ENCODE measurements at places on chromosomes 7 and 10.

- no peak for DNase-seq
Measured at GRCh38 chr10:59079386-59080226, 96.8 kb upstream of the PHYHIPL start.

- DNase-seq: no peak
Measured at GRCh38 chr7:68238204-68238805, 1241.7 kb downstream of the TYW1 start.

GRCh38 chr10:6379015-6379776 is 176.5 kb downstream of the PFKFB3 start:
- no peak for DNase-seq

DNA sequence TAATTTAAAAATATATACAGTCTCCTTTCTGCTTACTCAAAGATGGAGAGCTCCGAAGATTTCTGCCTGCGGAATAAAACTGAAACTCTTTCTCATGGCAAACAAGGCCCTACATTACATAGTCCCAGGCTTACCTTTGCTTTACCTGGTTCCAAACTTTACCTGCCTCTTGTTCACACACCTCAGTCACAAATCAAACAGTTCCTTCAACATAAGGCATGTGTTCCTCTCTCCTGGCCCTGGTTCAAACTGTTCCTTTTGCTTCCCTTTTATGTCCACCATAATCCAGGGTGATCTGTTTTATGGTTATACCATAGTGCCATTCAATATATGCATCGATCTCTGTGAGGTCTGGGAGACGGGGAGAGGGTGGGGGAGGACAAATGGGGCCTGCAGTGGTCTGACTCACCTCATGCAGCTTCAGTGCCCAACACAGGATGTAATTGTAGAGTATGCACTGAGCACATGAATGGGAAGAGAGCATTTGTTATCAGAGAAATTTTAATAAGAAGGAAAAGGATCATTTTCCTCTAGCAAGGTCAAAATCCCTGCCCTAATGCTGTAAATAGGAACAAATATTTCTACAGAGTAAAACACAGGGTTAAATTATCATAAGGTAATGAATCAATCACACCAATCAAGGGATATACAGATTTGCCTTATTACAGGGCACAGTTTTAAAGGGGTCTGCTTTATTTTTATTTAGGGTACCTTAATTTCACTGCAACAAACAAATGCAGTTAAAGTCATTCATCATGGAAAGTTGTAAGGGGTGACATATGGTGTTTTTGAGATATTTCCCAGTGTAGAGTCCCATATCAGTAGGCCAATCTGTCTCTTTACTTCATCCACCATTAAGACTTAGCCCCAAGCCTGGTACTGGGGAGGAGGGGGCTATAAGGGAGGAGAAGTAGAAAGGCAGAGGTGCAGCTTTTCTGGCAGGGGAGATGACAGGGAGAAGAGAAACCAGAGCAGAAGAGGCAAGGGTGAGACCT is 88.8 kb upstream of the PDE1C start:
- no peak for DNase-seq

DNA sequence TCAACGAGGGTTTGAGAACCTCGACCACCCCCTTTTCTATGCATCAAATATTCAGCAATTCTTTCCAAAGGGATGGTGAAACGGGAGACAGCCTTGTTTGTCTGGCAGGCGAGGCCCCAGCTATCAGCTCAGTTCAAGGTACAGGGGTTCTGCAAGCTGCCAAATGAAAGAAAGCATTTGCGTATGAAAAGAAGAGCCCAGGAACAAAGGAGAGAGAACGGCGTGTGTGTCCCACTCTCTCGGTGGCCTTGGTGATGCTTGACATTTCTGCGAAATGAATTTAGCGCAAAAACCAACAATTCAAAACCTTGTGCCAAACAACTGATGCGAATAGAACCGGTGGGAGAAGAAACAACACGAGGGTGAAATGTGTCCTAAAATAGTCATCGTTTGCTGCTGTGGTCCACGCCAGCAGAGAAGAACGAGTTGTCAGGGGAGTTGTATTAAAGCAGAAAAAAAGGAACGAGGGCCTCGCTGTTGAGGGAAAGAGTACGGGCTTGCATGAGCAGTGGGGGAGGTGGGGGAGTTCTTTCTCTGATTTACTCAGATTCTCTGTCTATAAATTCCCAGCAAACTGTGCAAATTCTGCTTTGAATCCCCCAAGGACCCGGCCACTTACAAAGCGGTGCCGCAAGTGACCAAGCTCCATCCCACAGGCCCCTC is 97.7 kb downstream of the TMEM130 start:
- DNase-seq: no peak

DNA sequence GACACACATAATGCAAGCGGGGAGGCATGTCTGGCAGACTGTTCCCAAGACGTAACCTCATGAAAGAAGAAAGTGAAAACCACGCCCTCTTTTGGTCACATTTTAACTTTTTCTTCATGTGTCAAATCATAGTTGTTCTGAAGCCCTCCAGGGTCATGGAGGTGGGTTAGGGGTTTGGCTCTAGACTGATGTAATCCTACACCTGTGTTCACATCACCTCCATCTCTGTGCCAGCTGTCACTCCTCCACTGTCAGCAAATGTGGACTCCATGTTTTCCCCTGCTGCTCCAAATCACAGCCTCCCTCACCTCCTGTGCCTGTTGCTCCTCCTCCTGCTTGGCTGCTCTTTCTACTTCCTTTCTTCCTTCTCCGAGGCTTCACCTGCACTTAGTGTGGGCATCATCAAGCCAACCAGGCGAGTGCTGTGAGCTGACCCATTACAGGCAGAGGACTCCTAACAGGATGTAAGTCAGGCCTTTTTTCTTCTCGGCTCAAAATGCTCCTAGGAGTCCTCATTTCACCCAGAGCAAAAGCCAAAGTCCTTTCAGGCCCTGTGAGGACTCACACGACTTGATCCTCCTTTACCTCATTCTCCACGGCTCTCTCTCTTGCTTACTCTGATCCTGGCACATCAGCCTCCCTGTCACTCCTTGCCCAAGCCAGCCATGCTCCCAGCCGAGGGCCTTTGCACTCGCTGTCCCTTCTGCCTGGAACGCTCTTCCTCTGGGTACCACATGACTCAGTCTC is 66.4 kb upstream of the IFRD1 start:
- DNase-seq: no peak

DNA sequence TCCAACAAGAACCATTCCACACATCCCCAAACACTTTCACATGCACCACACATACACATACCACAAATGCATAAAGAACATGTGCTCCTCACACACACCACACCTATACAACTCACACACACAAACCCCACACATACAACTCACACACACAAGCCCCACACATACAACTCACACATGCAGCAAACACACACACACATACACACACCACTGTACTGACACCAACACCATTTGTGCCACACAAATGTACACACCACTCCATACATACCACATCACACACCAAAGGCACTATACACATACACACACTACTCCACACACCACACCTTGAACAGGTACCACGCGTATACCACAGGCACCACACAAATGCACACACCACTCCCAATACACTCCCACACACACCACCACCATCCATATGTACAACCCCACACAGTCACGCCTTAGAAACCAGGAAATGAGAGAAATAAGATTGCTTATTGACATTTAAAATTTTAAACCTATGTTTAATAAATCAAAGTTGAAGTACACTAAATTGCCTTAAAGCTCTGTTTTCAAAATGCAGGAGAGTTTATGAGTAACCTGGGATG is 107.4 kb downstream of the ARL4A start:
- DNase-seq: no peak

DNA sequence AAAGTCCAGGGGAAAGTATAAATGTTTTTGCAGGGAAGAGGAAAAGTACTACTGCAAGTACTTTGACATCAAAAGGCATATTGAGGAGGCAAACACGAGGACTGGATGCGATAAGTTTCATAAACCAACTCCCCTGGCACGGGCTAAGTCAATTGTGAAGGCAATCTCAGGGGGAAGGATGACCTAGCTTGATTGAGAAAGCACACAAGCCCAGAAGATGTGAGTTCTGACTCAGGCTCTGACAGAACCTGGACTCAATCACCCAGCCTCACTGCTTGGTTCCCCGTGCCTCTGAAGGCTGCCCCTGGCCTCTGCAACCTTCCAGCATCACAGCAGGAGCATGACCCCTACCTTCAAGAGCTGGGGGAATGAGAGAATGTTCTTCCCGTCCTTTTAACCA is 93.2 kb upstream of the ZNF438 start:
- no peak for DNase-seq

GRCh38 chr10:61899069-61899531 is 2.4 kb upstream of the ARID5B start:
- DNase-seq: no peak

- DNase-seq: no peak
Measured at GRCh38 chr10:89363729-89364442, 14.0 kb upstream of the IFIT1B start.

DNA sequence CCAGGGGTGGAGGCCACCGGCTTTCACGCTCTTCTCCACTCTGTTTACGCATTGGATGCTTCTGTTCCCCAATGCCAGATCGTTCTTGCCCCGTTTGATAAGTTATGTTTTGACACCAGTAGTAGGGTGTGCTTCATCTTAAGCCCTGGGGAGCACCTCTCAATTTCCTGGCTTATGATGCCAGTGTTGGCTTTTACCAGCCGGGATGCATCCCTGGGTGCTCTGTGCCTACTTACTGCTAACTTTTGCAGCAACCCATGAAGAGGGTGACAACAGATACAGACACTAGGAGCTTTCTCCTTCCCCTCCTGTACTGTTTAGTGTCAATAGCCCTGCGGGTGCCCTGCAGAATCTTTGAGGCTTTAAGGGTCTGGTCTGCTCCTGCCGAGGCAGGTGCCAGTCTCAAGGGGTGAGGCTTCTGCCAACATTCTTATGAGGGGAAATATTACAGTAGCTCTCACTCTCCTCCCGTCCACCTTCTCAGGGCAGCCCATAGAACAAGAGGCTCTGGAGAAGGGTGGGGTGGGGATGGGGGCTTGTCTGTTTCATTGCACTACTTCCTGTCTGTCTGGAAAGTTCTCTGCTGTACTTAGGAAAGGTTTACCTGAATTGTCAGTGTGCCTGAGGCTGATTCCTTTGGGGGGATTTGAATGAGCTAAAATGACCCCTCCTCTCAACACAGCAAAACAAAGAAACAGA is 23.3 kb downstream of the ADCY1 start:
- DNase-seq: no peak

DNA sequence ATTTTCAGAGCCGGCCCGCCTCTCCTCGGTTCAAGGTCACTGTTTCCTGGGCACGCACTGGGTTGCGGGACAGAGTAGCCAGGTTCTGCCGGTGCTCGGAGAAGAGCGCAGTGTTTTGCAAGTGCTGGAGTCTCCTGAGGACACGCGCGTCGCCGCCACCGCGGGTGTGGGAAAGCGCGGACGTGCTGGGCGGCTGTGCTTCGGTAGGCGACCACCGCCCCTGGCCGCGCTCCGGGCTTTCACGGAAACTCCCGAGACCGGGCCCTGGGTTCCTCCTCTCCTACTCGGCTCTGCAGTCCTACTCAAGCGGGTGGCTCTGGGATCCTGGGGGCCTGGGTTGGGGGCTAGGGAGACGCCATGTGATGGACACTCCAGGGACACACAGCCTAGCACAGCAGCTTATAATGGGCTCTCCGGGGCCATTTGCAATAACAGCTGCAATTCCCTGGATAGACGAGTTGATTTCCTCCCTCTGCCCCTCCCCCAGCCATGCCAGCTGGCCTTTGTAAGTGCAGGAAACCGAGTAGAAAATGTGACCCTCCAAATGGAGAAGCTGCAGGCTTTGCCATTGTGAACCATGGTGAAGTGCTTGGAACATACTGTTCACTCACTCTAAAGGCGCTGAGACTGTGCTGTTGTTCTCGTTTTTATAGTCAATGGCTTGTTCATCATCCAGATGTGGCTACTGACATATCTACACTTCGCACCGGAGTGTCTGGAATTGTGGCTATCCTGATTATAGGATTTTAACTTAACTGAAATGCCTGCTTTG is 2.1 kb downstream of the FRAT1 start:
- no peak for DNase-seq

GRCh38 chr10:17138460-17139042 is 8.9 kb upstream of the CUBN start:
- no peak for DNase-seq
